NCI-H526 treated with DMSO at 0.1 percent for 48 hours (cell line): ENCODE measurements at places on chromosomes 5 and 9.

DNA sequence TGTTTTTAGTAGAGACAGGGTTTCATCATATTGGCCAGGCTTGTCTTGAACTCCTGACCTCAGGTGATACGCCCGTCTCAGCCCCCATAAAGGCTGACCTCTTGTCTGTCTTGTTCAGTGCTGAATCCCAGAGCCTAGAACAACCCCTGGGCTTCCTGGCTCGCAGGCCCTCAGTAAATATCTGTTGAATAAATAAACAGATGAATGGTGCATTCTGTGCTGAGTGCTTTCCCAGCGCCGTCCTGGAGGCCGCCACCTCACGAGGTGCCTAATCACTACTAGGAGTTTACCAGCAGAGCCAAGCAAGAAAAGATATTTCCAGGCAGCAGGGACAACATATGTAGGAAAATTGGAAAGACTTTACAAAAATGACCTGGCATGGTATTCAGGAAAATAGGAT lies 88.5 kb downstream of the SNX24 start:
- DNase-seq: no peak

- DNase-seq: no peak
Measured at GRCh38 chr5:110324876-110325275, 401.6 kb downstream of the TMEM232 start.

- no peak for DNase-seq
Measured at GRCh38 chr9:131227959-131228460, 48.3 kb downstream of the FAM78A start.

- no peak for DNase-seq
Measured at GRCh38 chr5:174708476-174709207, 15.7 kb upstream of the MSX2 start.

DNA sequence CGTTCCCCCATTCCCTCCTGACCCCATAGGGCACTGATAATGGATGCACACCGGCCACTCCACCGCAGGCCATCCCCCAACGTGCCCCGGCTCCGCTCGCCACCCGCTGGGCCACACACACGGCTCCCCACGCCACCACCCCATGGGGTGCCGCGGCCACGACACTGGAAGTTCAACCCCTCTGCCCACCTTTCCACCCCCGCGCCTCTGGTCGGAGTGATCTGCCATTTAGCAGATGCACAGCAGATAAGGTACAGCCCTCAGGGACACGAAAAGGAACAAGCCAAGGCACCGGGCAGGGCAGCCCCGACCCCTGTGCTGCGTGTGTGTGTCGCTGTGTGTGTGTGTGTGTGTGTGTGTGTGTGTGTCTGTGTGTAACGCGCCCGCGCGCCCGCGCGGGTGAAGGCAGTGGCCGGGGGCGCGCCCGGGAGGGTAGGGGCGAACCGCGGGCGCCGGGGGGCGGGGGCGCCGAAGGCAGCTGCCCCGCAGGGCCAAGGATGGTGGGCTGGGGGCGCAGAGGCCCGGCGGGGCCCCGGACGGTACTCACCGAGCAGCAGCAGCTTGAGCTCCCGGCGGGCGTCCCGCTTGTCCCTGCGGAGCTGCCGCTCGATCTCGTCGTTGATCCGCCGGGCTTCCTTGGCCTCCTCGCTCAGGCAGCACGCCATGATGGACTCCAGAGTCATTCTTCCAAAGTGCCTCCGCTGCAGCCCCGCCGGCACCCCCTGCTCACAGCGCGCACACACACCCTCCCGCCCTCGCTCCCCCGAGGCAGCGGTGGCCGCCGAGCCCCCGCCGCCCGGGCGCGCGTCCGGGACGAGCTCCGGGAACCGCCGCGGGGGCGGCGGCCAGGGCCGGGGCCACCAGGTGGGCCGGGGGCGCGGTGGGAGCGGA lies 813 bp downstream of the GNAQ start:
- peak; percentile 24 for DNase-seq

DNA sequence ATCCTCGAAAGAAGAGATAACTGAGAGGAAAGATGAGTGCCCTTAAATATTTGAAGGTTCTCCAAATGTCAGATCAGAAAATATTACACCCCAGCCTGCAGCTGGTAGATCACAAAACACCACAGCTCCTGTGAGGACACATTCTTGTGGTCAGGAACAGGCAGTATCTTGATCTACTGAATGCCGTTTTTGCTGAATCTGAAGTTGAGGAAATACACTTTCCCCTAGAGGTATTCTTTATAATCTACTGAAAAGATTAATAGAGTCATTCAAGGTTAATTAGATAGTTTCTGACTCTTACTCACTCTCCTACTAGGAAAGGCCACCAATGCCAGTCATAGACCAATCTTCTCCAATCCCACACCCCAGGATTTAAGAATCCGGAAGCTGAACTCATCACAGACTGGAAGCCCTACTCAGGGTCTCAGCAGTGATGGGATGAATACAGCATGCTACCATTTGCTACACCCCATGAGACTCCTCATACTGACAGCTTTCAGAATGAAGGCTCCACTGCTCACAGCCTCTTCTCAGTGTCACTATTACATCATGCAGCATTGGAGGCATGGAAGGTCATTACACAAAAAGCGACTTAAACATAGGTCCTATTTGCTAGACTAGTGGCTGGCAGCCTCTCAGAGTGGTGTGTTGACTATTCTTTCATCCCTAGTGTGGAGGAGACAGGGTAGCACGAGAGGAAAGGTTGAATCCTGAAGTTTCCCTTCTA lies 143.9 kb upstream of the SLC1A3 start:
- no peak for DNase-seq

DNA sequence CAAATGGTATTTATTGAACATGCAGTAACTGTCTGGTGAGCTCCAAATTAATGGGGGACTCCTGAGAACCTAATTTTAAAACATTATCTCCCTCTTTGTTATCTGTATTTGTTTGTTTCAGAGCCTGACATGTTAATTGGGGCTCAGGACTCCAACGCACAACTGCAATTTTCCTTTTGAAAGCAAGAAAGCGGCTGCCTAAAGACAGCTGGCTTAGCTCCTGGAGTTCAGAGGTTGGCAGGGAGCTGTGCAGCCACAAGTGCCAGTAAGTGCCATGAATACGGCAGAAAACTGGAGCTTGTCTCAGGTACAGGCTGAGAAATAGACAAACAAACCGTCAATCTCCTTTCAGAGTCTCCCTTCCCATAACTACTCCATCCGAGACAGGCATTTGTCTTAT lies 80.9 kb downstream of the PPP2R2B start:
- no peak for DNase-seq

- DNase-seq: peak; percentile 55
Measured at GRCh38 chr9:120708526-120709224, 5.6 kb downstream of the MEGF9 start.

DNA sequence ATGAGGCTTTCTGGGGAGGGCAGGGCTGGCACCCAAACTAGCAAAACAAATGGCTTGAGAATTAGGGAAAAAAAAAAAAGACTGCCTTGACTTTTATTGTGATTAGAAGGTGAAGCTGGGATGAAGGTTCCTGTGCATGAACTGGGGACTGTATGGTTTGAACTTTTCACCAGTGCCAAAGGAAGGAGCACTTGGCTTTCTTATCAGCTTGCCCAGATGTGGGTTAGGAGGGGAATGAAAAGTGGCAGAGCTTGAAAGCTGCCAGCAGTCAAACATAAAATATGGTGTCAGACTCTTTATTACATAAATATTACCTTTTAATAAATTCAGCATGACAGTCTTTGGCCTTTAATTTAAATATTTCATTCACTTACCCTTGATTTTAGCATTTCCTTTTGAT lies 182.5 kb downstream of the PSAT1 start:
- no peak for DNase-seq

DNA sequence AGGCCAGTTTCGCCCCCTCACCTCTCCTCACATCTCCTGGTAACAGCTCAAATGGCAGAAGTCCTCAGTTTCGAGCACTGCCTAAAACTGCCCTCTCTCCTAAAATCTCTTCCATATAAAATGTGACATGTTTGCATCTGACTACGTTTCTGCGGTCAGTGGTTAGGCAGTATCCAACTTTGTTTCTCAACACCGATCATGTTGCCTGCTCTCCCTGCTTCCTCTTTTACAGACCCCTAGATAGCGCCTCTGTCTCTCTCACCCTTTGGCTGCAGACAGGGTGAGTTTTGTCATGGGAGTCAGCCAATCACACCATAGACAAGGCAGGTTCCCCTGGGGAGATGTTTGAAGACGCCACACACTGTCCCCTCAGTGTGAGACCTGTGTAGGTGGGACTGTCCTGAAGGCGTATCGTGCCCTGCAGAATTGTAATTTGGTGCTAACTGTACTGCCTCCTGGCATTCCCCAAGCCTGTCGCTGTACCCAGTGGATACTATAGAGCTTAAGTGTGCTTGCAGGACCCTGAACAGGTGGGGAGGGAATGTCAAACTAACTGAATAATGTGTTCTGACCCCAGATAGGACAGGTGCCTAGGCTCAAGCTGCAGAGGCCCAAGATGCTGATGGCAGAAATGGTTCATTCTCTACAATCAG lies 1.1 kb downstream of the HEXB start:
- no peak for DNase-seq

DNA sequence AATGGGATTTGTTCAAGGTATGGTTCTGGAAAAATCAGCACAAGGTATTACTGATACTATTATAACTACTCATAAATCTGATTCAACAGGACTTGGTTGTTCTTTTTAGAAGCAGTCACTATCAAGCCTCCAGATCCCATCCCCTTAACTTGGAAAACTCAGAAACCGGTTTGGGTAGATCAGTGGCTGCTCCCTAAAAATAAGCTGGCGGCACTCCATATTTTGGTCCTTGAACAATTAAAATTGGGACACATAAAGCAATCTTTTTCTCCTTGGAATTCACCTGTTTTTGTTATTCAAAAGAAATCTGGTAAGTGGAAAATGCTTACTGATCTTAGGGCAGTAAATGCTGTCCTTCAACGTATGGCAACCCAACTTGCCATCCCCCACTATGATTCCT lies 104.2 kb downstream of the SYK start:
- DNase-seq: no peak

- DNase-seq: no peak
Measured at GRCh38 chr9:826500-827280, 14.8 kb upstream of the DMRT1 start.

DNA sequence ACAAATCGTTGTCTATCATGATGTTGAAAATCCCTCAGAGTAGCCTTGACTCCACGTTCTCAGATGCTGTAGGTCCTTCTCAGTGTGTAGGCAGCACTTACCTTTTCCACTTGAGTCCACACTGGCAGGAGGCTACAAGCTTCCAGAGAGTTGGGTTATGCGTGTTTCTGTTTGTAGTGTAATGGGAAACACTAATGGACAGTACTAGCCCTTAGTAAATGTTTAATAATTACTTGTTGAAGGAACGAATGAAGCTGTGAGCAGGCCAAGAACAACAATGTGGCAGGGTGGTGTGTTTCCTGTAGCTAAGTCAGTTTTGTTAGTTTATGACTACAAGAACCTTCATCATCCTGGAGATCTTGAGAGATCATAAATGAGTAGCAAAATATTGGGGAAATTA lies 83.5 kb downstream of the ARHGAP26 start:
- DNase-seq: no peak

GRCh38 chr5:126104951-126105350 lies 318.3 kb upstream of the GRAMD2B start:
- no peak for DNase-seq

- no peak for DNase-seq
Measured at GRCh38 chr5:136108180-136108611, 24.4 kb upstream of the SMAD5 start.

GRCh38 chr5:65647941-65648340 lies 23.1 kb downstream of the SHLD3 start:
- DNase-seq: no peak

DNA sequence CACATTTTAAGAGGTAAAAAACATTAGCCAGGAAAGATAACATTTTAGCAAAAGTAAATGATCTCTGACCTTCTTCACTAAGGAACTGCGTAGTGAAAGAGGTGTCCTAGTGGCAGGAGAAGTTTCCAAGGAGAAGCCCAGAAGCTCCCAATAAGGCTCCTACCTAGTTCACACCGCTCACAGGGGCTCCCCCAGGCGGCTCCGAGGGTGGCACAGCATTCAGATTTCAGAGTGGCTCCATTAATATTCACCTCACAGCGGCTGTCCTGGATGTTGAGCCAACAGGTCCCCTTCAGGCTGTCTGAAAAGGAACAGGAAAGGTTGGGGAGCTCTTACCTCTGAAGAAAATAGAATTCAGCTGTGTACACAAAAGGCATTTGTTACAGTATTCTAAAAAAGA lies 187.3 kb downstream of the FBN2 start:
- no peak for DNase-seq

GRCh38 chr5:129921204-129921603 lies 16.9 kb downstream of the CHSY3 start:
- no peak for DNase-seq

DNA sequence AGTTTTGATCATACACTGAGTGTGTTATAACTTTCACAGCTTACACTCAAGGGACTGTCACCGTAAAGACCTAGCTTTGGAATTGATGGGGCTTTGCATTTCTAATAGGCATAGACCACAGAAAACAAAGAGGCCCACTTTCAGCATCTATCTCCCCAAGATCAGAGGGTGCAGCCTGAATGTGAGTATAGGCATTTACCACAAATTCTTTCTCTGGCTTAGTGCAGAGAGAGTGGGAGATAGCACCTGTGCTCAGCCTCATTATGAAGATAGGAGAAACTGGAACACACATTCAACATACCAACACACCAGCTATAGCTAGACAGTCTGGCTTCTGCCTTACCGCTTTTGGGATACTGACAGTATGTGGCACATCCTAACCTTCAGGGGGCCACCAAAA lies 783.4 kb upstream of the GRAMD2B start:
- DNase-seq: no peak

- DNase-seq: no peak
Measured at GRCh38 chr5:947626-948471, 55.2 kb downstream of the TRIP13 start.

GRCh38 chr5:140565780-140566095 lies 1.1 kb downstream of the SLC35A4 start:
- no peak for DNase-seq

GRCh38 chr5:499233-500209 lies 24.7 kb downstream of the SLC9A3 start:
- no peak for DNase-seq

DNA sequence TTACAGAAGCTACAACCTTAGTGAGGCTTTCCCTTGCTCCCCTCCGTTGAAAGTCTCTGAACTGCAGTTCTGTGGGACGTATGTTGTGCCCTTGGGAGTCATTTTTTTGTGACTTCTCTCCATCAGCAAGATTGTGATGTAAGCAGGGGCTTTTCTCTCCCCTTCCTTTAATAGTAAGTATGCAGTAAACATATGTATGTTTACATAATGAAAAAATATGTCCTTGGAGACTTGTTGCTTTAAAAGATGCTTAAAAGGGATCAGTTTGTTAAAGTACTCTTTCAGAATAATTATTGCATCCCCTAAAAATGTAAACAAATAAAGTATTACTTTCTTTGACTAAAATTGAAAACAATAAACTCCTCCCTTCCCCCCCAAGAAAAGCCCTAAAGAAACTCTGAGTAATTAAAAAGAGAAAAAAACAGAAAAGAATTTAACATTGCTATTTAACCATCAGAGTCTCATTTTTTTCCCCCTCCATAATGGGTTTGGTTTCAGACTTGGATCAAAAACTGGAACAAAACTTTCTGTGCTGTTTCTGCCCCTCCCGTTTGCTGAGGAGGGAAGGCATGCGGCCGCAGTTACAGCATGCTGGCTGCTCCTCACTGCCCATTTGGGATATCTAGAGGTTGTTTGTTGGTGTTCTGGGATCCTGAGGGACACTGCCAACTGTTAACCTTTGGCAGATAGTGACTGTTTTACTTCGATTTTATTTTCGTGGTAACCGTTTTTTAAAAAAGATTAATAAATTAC lies 40.2 kb downstream of the TRIO start:
- no peak for DNase-seq

GRCh38 chr9:99350461-99350860 lies 128.4 kb downstream of the SEC61B start:
- DNase-seq: no peak

- no peak for DNase-seq
Measured at GRCh38 chr5:35205186-35205585, 25.1 kb downstream of the PRLR start.
